Mesothelial cell of epicardium (in vitro differentiated cells): ENCODE measurements at places on chromosomes 4 and X. TPM values are rescaled to one million over a fixed set of nuclear protein-coding genes. Genes with fewer than 3 reads are reported as not detected.

The PCGF3 gene
- total RNA-seq = 88.1 to 93.4 TPM (median 90.9 TPM) in 3 replicates

The SPANXB1 gene
- total RNA-seq = 4.2 to 5.3 TPM (median 4.6 TPM) in 3 replicates

The MGAT4D gene
- not detected in 3 replicates for total RNA-seq

The PRDM5 gene
- 23.6 to 30.2 TPM (median 29.1 TPM) in 3 replicates for total RNA-seq

The PSAPL1 gene
- 0.07 TPM in 1 of 3 replicates, not detected in the others for total RNA-seq

The GUCY1B1 gene
- 17.1 to 18.6 TPM (median 17.4 TPM) in 3 replicates for total RNA-seq

The PABPC5 gene
- total RNA-seq = 6.8 to 8.4 TPM (median 7.4 TPM) in 3 replicates

The SPANXC gene
- 0.82 TPM in 1 of 3 replicates, not detected in the others for total RNA-seq

The MAGEC3 gene
- total RNA-seq = 0.16 to 0.38 TPM (median 0.18 TPM) in 3 replicates

The HSPA4L gene
- 4.3 to 5.2 TPM (median 4.6 TPM) in 3 replicates for total RNA-seq

The IL2 gene
- not detected in 3 replicates for total RNA-seq

The DCAF8L2 gene
- 0.11 TPM in 1 of 3 replicates, not detected in the others for total RNA-seq

The ANXA10 gene
- total RNA-seq = not detected in 3 replicates

The UNC5C gene
- total RNA-seq = 76.7 to 77.9 TPM (median 77.1 TPM) in 3 replicates

The SLC9A7 gene
- 13.6 to 14.3 TPM (median 14.1 TPM) in 3 replicates for total RNA-seq

The TEX13D gene
- total RNA-seq = not detected in 3 replicates

The FDCSP gene
- 0.72 to 1.5 TPM (median 0.75 TPM) in 3 replicates for total RNA-seq

The DBET gene
- total RNA-seq = not detected in 3 replicates

The LRAT gene
- 20.3 to 23.3 TPM (median 22.9 TPM) in 3 replicates for total RNA-seq

The ZNF630 gene
- 5.3 to 6.6 TPM (median 5.8 TPM) in 3 replicates for total RNA-seq

The GPR143 gene
- total RNA-seq = 6.4 to 7.7 TPM (median 7.3 TPM) in 3 replicates

The GPRASP2 gene
- 22.5 to 25.7 TPM (median 23.5 TPM) in 3 replicates for total RNA-seq

The RPA4 gene
- total RNA-seq = 0.87 to 1.6 TPM (median 1.2 TPM) in 3 replicates

The PABPC1L2A gene
- not detected in 3 replicates for total RNA-seq

The MAGEA12 gene
- total RNA-seq = not detected in 3 replicates

The LANCL3 gene
- 0.13 to 0.18 TPM (median 0.14 TPM) in 3 replicates for total RNA-seq

The MSN gene
- 87.8 to 91.2 TPM (median 88.4 TPM) in 3 replicates for total RNA-seq

The SSX2 gene
- total RNA-seq = not detected in 3 replicates

The UBQLN2 gene
- total RNA-seq = 36.7 to 39.7 TPM (median 38.0 TPM) in 3 replicates

The DNASE1L1 gene
- 18.5 to 19.4 TPM (median 18.6 TPM) in 3 replicates for total RNA-seq

The SLC16A2 gene
- total RNA-seq = 14.8 to 15.2 TPM (median 15.0 TPM) in 3 replicates

The SLC25A6 gene
- total RNA-seq = 453 to 469 TPM (median 460 TPM) in 3 replicates

The NALF2 gene
- total RNA-seq = 0.05 to 0.11 TPM in 2 of 3 replicates, not detected in the other
